Activated CD4-positive, alpha-beta T cell treated with anti-CD3 and anti-CD28 coated beads for 1 hour (primary cell): ENCODE measurements at places on chromosomes 13 and 19.

- no peak for DNase-seq
Observed at GRCh38 chr13:39159846-39160370, 121.7 kb downstream of the NHLRC3 start.

DNA sequence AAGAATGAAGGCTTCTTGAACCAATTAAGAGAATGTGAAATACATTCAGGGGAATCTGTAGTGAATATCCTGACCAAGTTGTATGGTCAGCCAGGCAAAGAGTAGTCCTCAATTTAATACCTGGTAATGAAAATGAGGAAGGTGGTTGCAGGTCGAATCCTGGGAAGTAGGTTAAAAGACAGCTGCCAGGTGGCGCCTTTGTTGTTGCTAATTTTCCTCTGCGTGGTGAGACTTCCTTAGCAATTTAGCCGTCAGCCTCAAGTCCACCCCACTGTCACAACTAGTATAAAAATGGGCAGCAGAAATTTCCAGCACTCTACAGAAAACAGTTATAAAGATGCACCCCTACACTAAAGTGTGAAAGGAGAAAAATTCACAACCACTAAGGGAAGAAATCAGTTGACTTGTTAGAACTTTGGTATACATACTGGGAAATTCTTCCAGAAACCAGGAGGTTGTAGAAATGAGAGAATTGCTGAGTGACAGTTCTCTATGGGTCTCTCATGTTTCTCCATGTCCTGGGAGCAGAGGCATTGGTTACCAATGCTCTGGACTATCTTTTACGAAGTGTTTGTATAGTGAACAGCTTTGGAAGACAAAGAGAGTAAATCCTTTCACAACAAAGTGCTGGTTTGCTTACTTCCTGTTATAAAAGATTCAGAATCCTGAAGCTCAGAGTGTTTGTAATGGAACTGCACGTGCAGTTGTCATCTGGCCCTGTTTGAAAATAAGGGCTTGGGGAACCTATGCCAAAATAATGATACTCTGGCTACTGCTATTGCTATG is 235.9 kb downstream of the NHLRC3 start:
- DNase-seq = no peak

- DNase-seq = no peak
Observed at GRCh38 chr13:74158028-74158427, 23.8 kb upstream of the KLF12 start.

DNA sequence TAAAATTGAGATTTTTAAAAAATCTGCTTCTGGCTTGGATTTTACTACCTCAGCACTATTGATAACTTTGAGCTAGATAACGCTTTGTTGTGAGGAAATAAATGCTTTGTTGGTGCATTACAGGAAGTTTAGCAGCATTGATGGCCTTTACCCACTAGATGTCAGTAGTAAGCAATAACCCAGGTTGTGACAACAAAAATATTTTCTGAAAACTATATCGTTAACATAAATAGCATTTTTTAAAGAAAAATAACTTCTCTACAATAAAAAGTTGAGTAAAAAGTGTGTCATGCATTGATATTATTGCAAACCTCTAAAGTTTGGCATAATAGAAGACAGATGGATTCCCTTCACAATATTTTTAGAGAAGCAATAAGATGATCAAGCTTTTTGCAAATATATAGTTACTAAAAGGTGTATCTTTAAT is 1246.5 kb downstream of the UQCRFS1 start:
- no peak for DNase-seq

GRCh38 chr19:18491995-18492953 is 29.6 kb downstream of the ELL start:
- DNase-seq = no peak

DNA sequence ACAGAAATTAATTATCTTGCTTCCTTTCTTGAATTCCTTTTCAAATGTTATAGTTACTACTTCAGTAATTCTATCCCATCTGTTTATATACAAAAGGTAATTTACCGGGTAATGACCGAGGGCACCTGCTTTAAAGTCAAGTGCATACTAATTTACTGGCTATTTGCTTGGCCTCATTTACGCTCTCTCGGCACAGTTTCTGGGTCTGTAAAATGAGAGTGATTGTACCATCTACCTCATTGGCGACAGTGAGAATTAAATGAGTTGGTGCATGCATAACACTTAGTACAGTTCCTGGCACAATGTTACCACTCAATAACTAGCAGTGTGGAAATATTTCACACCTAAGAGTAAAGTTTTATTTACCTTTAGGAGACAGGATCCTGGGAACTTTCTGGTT is 111.6 kb downstream of the GGACT start:
- DNase-seq = no peak

- no peak for DNase-seq
Observed at GRCh38 chr19:15935167-15935702, 906 bp upstream of the CYP4F11 start.

DNA sequence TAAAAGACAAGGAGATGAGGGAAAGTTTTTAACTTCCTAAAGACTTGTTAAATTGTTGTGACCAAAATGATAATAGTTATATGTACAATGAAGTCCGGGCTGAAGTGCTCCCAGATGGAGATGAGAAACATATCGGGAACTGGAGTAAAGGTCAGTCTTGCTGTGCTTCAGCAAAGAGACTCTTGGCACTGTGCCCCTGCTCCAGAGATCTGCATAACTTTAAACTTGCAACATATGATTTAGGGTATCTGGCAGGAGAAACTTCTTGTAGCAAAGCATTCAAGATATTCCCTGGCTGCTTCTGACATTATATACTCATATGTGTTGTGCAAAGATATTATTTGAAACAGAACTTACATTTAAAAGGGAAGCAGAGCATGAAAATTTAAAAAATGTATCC is 786.6 kb upstream of the SLITRK6 start:
- DNase-seq = no peak

DNA sequence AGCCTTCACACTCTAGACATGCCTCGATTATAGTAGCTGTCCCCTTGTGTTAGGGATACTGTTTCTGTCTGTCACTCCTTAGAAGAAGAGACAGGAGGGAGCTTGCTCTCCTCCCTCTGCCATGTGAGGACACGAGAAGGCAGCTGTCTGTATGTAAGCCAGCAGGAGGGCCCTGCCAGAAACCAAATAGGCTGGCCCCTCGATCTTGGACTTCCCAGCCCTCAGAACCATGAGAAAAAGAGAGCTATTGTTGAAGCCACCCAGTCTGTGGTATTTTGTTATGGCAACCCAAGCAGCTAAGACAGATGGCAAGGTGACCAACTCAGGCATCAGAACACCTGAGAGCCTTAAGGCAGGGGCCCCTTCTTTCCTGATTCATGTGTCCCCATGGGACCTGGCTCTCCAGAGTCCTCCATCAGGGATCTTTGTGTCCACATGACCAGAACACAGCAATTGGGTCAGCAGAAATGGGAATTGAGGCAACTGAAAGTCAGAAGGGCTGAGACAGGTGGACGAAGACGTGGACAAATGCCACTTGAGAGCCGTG is 65.6 kb upstream of the NPAS1 start:
- DNase-seq = no peak

- no peak for DNase-seq
Observed at GRCh38 chr19:1136621-1137317, 33.0 kb downstream of the GPX4 start.

DNA sequence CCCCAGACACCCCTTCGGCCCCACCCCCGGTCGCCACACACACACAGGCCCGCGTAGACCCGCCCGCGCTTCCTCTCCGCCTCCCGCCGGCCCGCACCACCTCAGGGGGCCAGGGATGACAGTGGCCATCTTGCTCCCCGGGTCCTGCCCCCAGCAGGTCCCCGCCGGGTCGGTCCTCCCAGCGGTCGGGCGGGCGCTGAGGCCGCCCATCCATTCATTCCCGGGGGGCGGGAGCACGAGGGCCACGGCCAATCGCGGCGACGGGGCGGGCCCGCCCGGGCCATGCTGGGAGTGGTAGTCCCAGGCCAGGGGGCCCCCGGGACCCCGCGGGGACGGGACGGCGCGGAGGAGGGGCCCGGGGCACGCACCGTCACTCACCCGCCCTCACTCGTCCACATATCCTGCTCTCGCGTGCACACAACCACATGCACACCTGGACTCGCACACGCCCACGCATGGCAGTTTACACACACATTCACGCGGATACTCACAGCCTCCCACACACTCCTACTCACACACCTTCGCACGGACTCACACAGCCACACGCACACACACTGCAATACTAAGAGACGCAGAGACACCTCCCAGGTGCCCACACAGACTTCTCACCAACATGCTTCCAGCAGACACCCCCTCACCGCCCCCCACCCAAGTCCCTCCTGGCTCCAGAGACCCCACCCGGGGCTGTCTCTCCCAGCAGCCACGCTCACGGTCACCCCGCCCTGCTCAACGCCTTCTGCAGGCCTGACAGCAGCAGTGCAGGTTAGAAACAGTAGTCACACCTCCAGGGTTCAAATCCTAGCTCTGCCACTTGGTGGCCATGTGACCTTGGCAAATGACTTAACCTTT is at the start of gene DPF1:
Gene DPF1 (minus strand): TSS at position 209 of the 849 bp plus-strand sequence. CDS start 80 bp downstream, at position 129.
- peak; percentile 8 for DNase-seq

DNA sequence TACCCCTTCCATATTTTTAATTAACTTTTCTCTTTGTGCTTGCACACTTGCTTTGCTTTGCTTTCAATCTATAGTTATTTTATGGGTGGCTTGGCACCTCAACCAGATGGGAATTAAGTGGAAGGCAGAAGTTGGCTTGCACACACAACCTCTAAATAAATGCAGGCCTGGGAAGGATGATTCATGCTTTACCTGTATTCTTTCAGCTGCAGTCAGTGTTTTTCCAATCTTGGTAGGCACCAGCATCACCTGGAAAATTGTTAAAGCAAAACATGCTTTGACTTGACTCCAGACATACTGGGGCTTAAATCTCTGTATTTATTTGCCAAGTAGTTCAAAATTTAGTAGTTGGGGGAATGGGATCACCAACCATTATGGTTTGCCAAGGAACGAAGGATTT is 543.0 kb downstream of the GPC6 start:
- no peak for DNase-seq

DNA sequence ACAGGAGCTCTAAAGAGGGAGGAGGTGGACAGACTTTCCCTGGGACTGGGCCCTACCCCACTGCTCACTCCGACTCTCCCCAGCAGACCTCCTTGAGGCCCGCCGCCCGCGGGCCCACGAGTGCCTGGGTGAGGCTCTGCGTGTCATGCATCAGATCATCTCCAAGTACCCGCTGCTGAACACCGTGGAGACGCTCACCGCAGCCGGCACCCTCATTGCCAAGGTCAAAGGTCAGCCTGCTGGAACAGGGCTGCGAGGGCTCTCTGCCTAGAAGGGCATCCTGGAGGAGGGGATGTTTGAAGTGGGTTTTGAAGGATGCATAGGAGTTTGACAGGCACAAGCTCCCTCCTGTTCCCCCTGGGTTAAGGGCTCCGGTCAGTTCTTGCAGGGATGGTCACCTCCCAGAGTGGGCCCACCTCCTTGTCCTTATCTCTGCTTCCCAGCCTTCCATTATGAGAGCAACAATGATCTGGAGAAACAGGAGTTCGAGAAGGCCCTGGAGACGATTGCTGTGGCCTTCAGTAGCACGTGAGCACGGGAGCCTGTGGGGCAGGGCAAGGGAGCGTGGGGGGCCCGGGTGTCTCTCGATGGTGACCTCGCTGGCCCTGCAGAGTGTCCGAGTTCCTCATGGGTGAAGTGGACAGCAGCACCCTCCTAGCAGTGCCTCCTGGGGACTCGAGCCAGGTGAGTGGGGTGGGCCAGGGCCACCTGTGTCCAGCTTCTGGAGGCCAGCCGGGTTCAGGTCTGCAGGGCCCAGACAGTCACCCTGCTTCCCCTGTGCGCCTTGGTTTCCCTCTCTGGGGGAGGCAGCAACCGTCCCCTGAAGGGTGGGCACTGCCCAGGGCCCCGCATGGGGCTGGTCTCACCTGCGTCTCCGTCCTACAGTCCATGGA is 6.3 kb downstream of the ARHGAP45 start:
- no peak for DNase-seq

- no peak for DNase-seq
Observed at GRCh38 chr19:16603090-16603489, 24.9 kb downstream of the MED26 start.

- DNase-seq = no peak
Observed at GRCh38 chr13:73201626-73202025, 142.8 kb downstream of the KLF5 start.

DNA sequence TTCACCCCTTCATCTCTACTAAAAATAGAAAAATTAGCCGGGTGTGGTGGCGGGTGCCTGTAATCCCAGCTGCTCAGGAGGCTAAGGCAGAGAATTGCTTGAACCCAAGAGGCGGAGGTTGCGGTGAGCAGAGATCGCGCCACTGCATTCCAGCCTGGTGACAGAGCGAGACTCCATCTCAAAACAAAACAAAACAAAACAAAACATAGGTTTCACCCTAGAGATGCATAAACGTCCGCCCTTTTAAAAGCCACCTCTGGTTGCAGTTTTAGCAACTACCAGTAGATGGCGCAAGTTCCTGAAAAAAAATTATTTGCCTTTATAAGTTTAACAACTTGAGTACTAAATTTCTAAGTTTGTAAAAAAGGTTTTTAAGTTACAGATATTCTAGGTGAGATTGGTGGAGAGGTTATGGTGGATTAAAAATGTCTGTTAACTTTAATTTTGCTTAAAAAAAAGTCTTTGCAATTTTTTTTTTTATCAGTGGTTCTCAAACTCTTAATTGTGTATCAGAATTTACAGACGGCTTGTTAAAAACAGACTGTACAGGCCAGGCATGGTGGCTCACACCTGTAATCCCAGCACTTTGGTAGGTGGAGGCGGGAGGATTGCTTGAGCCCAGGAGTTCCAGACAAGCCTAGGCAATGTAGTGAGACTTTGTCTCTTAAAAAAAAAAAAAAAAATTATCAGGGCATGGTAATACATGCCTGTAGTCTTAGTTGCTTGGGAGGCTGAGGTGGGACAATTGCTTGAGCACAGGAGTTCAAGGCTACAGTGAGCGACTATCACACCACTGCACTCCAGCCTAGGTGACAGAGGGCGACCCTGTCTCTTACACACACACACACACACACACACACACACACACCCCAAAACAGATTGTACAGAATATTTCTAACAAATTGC is 42.1 kb downstream of the NAA16 start:
- peak; percentile 28 for DNase-seq

DNA sequence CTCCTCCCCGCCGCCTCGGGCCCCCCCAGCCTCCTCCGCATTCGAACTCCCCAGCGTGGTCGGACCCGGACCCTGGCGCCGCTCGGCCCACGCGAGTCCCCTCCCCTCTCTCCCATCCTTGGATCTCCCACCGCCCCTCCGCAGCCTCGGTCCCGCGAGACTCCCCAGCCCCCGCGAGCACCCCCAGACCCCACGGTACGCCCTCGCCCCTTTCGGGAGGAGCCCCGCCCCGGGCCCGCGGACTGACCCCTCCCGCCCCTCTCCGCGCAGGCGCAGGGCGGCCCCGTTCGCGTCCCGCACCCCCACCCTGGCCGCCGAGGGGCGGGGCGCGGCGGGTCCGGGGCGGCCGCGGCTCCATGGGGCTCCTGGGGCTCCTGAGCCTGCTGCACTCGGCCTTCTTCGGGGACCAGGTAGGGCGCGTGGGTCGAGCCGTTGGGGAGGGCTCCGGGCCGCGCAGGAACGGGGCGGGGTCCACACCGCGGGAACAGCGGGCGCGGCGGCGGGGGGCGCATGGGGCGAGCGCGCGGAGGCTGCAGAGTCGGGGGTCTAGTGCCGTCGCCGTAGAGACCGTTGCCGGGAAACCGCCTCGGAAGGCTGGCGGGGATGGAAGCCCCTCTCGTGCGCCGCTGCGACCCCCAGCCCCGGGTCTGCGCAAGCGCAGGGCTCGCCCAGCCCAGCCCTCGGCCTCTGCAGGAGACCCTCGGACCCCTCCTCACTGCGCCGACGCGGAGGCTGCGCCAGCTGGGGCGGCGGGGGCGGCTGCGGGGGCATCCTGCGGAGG is 3.8 kb upstream of the APC2 start:
- DNase-seq = no peak
